Activated T-cell treated with anti-CD3 and anti-CD28 coated beads, Interleukin-2, amount 50 U/mL, for 48 hours (primary cell): ENCODE measurements at places on chromosomes 3 and 15.

GRCh38 chr3:117019082-117019713 lies 309.6 kb downstream of the TUSC7 start:
- DNase-seq = peak; percentile 39

- DNase-seq = no peak
Measured at GRCh38 chr3:87350367-87351199, 74.2 kb upstream of the POU1F1 start.

GRCh38 chr15:43932907-43933306 lies 106.1 kb downstream of the WDR76 start:
- DNase-seq = no peak

DNA sequence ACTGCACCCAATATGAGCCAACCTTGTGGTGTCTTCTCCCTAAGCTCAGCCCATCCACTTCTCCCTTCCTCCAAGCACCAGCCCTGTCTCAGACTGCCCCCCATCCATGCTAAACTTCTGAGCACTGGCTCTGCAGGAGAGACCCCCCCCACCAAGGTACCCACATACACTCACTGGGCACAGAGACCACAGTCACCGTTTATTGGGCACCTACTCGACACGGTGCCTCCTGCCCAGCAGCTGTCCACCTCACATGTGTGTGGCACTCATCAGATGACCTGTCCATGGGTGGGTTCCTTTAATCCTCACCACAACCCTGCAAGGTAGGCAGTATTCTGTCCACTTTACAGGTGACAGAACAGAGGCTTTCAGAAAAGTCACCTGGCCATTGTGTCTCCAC lies 22.3 kb upstream of the SFMBT1 start:
- DNase-seq = no peak
